ENCODE measurements at places on chromosomes 2 and 18. TPM values are rescaled to one million over a fixed set of nuclear protein-coding genes. Genes with fewer than 3 reads are reported as not detected.

The RPRM gene
- under 0.01 TPM for total RNA-seq

The PDCD1 gene
- 0.27 TPM for total RNA-seq

The DQX1 gene
- total RNA-seq: under 0.01 TPM

The POMC gene
- 23.4 TPM for total RNA-seq

The KLHL29 gene
- under 0.01 TPM for total RNA-seq

The DNAJC5G gene
- total RNA-seq: not detected

The SLC4A3 gene
- total RNA-seq: under 0.01 TPM

The ANKRD30B gene
- not detected for total RNA-seq

The DSC3 gene
- not detected for total RNA-seq

The MRO gene
- total RNA-seq: not detected

The CDCA7 gene
- total RNA-seq: 19.9 TPM

The SNED1 gene
- total RNA-seq: 11.8 TPM

The ST6GAL2 gene
- total RNA-seq: 21.3 TPM

The SULT1C4 gene
- 9.4 TPM for total RNA-seq

The VWC2L gene
- under 0.01 TPM for total RNA-seq

The SKA1 gene
- 0.81 TPM for total RNA-seq

The C2orf80 gene
- total RNA-seq: not detected

The SERPINB11 gene
- total RNA-seq: not detected

The STK17B gene
- 30.4 TPM for total RNA-seq

The GALR1 gene
- under 0.01 TPM for total RNA-seq

The MAP4K3 gene
- 12.4 TPM for total RNA-seq

The HSBP1L1 gene
- total RNA-seq: 6.2 TPM

The SULT1C2 gene
- total RNA-seq: under 0.01 TPM

All from hematopoietic multipotent progenitor cell (in vitro differentiated cells).